ENCODE measurements at places on chromosomes 6 and 20. TPM values are rescaled to one million over a fixed set of nuclear protein-coding genes. Genes with fewer than 3 reads are reported as not detected.

- DNase-seq: no peak
- no peaks in the 10 kb centered on the region for H3K27me3 ChIP-seq
- H3K4me1 ChIP-seq: peaks cover 13% of the 10 kb centered on the region
- H3K4me3 ChIP-seq: no peak overlapping the region
- H3K36me3 ChIP-seq: no peaks in the 10 kb centered on the region
Measured at GRCh38 chr6:25366903-25367545, 87.8 kb downstream of the CARMIL1 start.

DNA sequence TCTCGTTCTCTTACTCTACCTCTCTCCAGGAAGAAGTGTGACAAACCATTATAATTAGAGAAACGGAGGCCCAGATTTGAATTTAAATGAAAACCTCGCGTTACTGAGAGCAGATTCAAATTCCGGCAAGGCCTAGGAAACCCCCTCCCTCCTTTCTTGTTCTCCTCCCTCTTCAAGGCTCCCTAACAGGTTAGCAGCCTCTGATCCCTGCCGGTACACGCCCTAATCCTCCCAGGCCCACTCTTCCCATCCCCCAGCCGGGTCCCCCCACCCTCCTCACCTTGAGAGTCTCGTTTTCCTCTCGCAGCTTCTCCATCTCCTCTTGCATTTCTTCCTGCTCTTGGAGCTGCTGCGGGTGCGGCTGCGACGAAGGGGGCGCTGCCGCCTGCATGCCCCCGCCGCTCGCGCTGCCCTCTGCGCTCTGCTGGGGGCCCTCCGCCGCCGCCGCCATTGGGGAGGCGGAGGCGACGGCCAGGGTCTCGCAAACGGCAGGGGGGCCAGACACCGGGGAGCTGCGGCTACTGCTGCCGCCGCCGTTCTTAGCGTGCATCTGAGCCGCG, 3.8 kb downstream of the MTCL3 start:
- H3K27ac ChIP-seq: no peak overlapping the region
- H3K4me3 ChIP-seq: peak overlapping the region; percentile 44
- DNase-seq: no peak
- H3K4me1 ChIP-seq: no peaks in the 10 kb centered on the region

- H3K36me3 ChIP-seq: peaks cover 4% of the 10 kb centered on the region
- no peaks in the 10 kb centered on the region for H3K27me3 ChIP-seq
- peaks cover 6% of the 10 kb centered on the region for H3K4me1 ChIP-seq
- DNase-seq: no peak
Measured at GRCh38 chr6:142167071-142167470, 20.0 kb downstream of the VTA1 start.

DNA sequence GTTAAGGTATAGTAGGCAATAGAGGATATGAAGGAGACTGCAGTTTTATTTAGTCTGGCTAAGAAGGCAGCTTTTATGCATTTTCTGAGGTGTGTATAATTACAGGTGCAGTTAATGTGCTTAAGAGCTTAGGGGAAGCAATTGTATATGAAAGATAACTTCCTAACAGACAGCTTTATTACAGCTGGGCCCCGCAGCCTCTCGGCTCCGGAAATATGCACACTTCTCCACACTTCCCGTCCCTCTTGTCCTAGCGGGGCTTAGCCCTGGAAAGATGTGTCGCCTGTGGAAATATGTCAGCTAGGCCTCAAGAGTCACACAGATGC, 178.4 kb upstream of the ARID1B start:
- H3K4me1 ChIP-seq: no peaks in the 10 kb centered on the region
- no peak overlapping the region for H3K27ac ChIP-seq
- no peaks in the 10 kb centered on the region for H3K27me3 ChIP-seq
- no peaks in the 10 kb centered on the region for H3K36me3 ChIP-seq

DNA sequence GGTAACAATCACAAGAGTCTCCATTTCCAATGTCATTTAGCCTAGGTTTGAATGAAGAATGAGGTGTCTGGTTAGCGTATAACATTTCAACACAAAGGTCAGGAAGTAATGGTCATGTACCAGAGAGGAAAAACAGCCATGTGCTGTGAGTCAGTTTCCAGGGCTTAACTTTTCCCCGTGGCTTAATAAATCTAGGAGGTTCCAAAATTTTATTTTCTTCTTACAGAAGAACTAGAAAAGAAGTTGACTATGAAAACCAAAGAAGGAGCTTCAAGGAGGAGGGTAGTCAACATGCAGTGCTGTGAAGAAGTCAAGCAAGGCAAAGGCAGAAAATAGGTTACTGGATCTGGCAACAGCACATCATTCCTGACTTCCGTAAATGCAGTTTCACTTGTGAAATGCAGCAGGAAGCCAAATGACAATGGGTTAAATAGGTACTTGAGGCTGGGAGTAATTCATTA, 8.4 kb upstream of the GABRR2 start:
- no peak for DNase-seq
- H3K4me1 ChIP-seq: no peaks in the 10 kb centered on the region
- H3K36me3 ChIP-seq: peaks cover 7% of the 10 kb centered on the region
- H3K4me3 ChIP-seq: no peak overlapping the region
- H3K27me3 ChIP-seq: no peaks in the 10 kb centered on the region

The FKBP1C gene
- 1.6 TPM for total RNA-seq

Measured in aorta (tissue), 5 donors.